ENCODE measurements at places on chromosomes 7 and 10.

GRCh38 chr10:23630885-23631284, 192.0 kb downstream of the OTUD1 start:
- DNase-seq = no peak

DNA sequence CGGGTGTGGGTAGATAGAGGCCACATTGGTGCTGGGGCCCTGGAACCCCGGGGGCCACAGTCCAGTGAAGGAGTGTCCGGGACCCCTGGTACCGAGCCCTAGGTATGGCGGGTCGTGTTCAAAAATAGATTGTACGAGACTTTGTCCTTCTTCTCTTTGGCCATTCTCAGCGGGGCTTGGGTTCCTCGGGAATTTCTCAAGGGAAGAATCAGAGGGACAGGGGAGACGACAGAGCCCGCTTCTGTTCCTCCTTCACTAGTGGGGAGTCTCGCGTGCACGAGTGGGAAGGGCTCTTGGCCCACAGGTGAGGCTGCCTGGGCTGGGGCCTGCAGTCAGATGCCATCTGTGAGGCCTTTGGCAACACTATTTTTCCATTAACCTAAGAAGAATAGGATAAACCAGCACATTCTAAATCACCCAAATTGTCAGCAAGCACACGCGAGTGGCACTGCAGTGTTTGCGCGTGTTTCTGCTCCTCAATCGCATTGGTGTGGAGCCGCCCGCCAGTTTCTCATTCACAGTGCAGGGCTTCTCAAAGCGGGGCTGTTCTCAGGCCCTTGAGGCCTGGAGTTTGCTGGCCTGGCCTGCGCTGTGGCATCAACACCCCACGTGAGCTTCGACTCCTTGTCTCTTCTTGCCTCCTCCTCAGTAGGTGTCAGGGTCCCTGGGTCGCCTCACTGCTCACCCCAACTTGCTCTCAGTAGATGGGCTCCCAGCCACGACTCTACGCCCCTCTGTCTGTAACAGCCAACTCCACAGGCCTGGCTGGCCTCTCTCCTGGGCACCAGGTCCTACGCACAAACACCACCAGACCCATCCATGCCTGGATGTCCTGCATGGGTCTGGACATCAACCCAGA, 187.6 kb upstream of the SHH start:
- no peak for DNase-seq

DNA sequence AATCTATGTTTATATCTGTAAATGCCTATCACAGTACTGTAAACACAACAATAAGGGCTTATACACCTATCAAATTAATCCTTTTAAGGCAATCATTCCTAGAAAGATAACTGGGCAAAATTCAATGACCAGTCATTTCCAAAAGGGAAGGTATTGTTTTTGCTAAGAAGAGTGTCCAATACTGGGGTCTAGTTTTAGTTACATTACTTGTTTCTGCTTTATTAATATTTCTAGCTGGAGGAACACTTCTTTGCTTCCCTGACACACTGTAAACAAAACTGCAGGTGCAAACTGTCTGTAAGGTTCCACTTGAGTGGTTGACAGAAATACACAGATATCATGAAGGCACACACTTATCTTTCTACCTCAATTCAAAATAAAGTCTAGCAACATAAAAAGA, 84.2 kb upstream of the FAM133B start:
- DNase-seq = no peak

GRCh38 chr10:9814285-9814864, 1203.3 kb upstream of the CELF2 start:
- DNase-seq = no peak

GRCh38 chr10:18651324-18652007, at the start of gene NSUN6:
Gene NSUN6, minus strand, starts transcription at chr10:18651587. Its CDS starts 384 bp downstream, at chr10:18651203.
- DNase-seq = peak; percentile 83

GRCh38 chr10:93199191-93199751, 125.6 kb downstream of the CYP26A1 start:
- no peak for DNase-seq

GRCh38 chr10:119231654-119232053, 24.3 kb downstream of the GRK5 start:
- DNase-seq = no peak

DNA sequence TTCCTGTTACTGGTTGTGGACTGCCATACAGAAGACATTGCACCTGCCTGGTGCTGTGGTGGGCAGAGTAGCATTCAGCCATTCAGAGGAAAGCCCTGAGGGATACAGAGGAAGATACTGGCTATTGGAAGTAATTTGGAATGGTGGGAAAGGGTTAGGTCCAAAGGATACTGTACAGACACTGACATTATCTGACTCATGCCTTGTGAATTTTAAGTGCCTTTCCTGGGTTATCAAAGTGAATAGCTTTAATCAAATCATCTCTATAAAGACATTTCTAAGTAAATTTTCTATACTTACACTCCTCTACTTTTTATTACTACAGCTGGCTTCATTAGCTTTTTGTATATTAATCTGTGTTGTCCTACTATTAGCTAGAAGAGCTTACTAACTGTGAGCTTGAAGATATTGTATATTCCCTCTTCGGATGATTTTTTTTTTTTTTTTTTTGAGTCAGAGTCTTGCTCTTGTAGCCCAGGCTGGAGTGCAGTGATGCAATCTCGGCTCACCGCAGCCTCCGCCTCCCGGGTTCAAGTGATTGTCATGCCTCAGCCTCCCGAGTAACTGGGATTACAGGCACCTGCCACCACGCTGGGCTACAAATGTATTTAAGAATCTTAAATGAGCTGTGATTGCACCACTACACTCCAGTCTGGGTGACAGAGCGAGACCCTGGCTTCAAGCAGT, 186.5 kb downstream of the ADK start:
- no peak for DNase-seq

DNA sequence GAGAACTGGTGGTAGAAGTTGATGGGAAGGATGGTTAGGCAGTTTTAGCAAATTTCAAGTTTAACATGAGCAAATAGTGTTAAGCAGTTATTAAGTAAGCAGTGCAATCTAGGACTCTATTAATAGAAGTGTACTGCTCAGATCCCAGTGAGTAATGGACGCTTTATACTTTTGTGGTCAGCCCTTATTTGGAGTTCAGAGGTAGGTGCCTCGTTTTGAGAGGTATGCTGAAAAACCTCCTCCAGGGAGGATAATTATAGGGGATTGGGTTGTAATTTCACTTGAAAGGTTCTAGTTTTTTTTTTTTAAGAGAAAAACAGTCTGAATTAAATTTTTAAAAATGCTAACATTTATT, 33.5 kb upstream of the CCDC7 start:
- no peak for DNase-seq

DNA sequence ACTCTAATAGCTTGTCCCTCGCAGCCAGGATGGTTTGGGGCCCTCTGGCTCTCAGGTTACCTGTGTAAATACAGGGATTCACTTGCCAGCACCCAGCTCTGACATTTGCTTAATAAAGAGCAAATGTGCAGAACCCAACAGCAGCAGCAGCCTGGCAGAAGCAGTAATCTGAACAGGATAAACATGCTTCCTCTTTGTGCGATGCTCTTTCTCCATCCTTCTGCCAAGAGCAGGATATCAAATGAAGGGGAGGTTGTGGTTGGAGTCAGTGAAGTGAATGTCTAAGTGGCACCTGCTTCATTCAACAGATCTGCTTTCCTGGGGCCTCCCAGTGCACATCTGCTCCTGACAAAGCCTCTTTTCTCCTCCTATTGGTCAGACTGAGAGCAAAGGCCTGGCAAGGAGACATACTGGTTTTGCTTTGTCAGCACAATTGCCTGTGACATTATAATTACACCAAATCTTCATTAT, 130.3 kb downstream of the NRF1 start:
- DNase-seq = no peak

- no peak for DNase-seq
These were observed 102.3 kb upstream of the PPIF start for GRCh38 chr10:79244841-79245504.

- no peak for DNase-seq
These were observed 168.6 kb downstream of the NRP1 start for GRCh38 chr10:33165911-33166310.

DNA sequence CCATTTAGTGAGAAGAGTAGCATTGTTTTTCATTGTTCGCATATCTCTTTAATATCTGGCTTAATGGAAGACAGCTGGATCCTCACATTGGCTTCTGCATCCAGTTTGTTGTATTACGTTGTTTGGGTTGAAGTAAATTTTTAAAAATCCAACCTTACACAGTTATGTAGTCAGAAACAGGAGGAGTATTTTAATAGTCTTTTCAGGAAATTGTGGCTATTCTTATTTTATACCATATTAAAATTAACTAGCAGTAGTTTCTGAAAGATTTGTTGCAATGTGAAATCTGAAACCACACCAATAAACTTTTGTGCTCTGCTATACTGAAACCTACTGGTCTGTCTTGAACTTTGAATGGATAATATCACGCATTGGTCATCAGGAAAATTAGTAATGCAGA, 27.9 kb downstream of the MYPN start:
- DNase-seq = no peak

- DNase-seq = no peak
These were observed 2.1 kb downstream of the CASP7 start for GRCh38 chr10:113681533-113682470.

GRCh38 chr7:34991938-34992840, 45.1 kb downstream of the DPY19L1 start:
- DNase-seq = no peak

GRCh38 chr10:91163869-91164474, 56.5 kb upstream of the PCGF5 start:
- peak; percentile 61 for DNase-seq

DNA sequence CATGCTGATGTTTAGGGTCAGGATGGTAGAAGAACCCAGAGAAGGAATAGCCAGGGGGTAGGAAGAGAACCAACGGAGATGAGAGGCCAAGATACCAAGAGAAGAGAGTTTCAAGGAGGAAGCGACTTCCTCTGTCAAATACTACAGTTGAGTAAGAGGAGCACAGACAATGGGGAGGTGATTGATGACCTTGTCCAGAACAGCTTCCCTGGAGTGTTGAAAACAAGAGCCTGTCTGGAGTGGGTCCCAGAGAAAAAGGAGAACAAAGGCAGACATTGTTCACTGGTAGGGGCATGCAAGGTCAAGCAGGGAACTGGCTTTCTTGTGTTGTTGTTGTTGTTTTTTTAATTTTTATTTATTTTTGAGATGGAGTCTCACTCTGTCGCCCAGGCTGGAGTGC, 9.6 kb upstream of the TRIM56 start:
- DNase-seq = no peak

DNA sequence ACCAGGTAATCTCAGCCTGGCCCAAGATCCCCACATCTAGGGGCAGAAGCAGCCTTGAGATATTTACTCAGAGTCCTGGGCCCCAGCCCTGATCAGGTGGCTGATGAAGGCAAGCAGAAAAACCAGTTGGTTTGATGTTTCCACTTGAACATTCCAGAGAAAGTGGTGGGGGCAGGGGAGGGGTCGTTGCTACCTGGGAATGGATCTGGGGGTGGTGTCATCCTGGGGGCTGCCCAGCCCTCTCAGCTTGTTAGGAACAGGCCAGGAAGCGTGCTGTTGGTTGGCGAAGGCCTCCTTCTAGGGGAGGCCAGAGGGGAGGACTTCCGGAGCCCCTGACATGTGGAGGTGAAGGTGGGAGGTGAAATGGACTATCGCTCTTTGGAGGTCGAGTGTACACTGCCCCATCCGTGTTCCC, 3.7 kb upstream of the ABHD11 start:
- no peak for DNase-seq

DNA sequence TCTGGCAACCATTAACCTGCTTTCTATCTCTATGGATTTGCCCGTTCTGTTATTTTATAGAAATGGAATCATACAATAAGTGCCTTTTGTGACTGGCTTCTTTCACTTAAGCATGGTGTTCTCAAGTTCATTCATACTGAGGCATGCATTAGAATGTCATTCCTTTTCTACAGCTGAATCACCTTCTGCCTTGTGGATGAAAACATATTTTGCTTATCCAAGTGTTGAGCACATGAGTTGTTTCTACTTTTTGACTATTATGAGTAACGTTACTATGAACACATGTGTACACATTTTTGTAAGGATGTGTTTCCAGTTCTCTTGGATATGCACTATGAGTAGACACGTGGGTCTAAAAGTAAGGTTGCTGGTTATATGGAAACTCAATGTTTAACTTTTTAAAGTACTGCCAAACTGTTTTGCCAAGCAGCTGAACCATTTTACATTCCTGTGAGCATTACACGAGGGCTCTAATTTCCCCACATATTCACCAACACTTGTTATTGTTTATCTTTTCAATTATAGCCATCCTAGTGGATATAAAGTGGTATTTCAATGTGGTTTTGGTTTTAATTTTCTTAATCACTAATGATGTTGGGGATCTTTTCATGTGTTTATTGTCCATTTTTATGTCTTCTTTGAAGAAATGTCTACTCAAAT, 241.3 kb downstream of the FANK1 start:
- no peak for DNase-seq

DNA sequence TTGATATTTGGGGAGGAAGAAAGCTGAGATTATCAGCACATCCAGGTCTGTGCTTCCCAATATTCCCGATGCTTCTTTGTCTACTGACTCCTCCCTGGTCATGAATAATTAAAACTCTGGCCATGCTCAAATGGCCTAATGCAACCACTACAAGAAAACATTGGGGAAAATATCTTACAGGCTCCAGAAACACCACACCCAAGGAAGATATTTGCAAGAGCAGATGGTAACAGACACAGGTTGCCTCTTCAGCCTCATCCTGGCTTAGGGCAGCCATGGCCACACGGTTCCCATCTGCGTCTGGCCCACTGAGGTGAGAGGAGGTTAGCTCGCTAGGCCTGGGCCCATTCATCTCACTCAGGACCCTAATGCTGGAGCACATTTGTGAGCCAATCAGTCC, 108.4 kb upstream of the SDK1 start:
- DNase-seq = no peak

GRCh38 chr10:121260377-121260776, 337.9 kb downstream of the FGFR2 start:
- DNase-seq = no peak

DNA sequence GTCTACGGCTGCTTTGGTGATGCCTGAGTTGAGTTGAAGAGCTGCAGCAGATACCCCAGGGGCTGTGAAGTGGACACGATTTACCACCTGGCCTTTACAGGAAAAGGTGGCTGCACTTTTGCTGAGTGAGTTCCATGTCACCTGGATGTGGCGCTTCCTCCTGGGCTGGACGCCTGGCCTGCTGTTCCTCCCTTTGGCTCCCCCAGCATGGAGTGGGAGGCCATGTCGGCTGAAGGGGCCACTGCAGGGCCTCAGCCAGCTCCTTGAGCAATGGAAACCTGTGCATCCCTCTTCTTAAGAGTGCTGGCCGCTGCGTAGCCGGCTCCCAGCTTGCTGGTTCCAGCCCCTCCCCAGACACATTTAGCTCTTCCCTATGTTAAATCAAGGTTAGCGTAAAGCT, 221.0 kb downstream of the GLRX3 start:
- no peak for DNase-seq

GRCh38 chr10:46014206-46014605, 16.2 kb downstream of the NCOA4 start:
- no peak for DNase-seq
